ENCODE measurements at places on chromosomes 4 and X. TPM values are rescaled to one million over a fixed set of nuclear protein-coding genes. Genes with fewer than 3 reads are reported as not detected.
A peak's percentile ranks its signal among the peaks of the same experiment; 100 is the strongest.

DNA sequence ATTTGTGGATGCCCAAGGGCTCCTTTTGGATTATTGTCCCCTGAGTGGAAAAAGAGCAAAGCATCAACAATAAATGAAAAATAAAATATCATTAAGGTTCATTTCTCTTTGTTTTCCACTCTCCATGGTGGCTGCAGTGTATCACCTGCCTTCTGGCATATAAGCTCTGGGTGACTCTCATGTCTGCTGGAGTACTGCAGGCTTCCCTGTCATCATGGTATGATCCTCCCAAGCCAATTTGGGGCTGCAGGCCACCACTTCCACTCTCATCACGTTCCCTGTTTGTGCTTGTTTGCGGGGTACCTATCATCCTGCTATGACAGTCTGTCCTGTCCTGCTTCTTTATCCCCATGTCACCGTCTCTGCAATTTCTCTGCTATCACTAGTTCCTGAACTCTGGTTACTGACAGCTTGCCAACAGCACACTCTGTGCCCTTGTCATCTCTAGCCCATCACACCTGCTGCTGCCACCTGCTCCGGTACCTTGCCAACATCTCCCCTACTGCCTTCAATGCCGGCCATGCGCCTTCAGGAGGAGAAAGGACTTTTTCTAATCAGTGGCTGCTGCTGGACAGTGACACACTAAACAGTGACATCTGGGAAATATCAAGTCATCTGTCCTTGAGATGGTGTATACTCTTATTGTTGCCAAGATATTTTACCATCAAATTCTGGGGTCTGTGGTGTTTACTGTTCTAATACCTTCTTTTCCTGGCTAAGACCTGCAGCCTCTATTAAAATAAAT is 23.0 kb upstream of the FGF5 start:
- no peak for DNase-seq

DNA sequence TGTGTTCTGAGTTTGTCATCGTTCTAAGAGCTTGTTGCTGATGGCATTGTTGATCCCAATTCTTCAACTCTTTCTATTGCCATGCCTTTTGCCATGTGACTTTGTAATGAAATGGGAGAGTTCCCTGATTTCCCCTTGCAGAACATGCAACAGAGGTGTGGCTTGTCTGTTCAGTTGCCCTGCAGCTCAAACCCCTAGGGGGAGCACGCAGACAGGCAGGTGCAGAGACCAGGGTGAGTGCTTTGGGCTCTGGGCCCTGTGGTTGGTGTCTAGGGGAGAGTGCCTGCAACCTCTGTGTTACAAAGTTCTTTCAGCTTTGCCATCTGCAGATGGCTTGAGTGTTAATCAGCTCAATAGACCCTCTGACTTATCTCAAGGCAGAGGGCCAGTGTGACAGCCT is 332.7 kb downstream of the MID1IP1 start:
- no peak for DNase-seq

The SCML2 gene
- 1.4 TPM for total RNA-seq

The HERC3 gene
- total RNA-seq, result 46.5 TPM

GRCh38 chr4:10611673-10612072 is 72.9 kb downstream of the CLNK start:
- no peak for DNase-seq

DNA sequence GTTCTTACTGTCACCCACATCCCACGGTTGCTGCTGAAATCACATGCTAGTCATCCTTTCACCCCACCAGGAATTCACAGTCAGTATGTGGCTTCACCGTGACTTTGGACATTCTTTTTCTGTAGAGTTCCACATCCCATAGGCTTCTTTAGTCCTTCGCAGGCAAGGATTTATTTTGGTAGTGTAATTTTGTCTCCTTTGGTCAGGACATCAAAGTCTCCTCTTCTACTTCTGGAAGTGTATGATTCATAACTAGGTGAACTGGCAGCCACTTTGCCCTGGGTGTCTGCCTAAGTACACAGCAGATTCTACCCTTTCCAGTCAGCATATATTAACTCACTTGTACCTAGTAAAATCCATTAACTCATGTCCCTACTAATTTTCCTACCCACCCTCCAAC is 38.3 kb upstream of the MMAA start:
- no peak for DNase-seq

The GLRA2 gene
- total RNA-seq, result 0.22 TPM

GRCh38 chr4:163603257-163603656 is 108.8 kb downstream of the TMA16 start:
- DNase-seq, result no peak

The PSAPL1 gene
- total RNA-seq, result 0.09 TPM

DNA sequence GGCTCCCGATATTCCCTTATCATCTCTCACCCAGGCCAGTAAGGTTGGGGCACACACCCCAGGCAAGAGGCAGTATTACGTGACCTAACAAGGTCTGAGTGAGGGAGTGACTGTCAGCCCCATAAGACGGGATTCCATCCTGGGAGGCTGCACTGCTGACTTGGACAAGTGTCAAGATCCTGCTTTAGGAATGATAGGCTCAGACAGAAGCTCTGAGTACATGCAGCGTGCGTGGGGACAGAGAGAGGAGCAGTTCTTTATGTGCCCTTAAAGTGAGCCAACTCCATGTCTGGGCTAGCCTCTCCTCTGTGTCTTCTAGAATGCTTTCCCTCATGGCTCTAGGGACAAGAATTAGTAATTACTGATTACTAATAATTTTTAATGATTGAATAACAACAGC is 142.2 kb upstream of the PRPS2 start:
- DNase-seq, result no peak

The ZMAT1 gene
- total RNA-seq, result 35.0 TPM

DNA sequence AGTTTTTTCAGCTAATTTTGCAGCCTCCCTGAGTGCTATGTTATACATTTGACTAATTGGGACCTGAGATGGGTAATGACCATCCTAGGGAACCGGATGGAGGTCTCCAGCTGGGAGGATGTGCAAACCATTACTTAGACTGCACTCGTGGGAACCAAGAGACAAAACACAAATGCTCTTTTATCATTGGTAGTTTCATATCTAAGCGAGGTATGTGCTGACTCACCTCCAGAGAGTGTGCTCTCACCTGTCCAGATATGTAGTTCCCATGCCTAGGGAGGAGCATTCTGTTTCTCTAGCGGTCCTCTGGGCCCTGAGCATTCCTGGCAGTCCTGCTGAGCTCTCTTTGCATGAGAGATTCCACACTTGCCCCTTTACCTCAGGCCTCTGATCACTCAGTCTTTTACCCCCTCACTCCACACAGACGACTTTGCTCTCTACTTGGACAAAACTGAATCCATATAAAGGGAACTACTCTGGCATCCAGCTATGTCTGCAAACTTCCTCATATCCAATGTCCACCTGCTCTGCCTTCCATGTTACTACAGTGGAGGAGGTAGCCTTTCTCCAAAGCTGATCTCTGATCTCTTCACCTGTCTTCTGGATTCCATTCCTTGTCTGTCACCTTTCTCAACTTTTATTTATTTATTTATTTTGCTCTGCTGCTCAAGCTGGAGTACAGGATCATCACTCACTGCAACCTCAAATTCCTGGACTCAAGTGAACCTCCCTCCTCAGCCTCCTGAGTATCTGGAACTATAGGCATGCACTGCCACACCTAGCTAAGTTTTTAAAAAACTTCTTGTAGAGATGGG is 88.4 kb downstream of the LRP2BP start:
- no peak for DNase-seq

DNA sequence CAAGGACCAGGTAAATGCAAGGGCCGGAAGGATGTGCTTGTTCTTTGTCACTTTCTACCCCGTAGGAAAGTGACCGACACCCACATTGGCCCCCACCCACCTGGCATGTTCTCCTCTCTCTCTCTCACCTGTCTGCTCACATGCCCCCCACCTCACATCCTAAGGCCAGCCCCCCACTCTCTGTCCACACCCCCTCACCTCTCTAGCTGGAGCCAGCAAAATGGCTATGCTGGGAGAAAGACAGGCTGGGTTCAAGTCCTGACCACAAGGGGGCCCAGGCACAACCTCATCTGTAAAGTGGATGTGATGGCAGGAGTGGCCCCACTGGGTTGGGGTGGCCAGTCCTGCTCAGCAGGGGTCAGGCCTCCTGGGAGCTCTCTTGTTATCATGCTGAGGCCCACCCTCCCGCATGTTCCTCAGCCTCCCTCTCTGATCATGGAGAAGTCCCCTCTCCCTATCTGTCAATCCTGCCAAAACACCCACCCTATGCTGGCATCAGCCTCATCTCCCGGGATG is 1.7 kb upstream of the PPP2R2C start:
- peak; percentile 39 for DNase-seq

DNA sequence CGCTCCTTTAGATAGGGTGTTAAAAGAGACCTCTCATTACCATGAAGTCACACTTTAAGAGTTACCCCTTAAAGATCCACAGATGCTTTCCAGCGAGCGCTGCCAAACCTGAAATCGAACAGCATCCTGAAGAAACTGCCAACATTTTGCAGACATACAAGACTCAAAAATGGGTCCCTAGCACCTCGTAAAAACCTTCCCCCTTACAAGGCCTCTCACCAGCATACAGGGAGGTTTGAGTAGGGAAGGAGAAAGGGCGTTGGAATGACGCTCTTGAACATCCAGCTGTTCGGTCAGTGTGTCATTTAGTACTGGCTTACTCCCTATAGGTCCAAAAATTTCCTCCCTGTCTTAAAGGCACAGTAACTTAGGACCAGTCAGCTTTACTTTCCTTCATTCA is 45.3 kb upstream of the PGRMC1 start:
- no peak for DNase-seq

DNA sequence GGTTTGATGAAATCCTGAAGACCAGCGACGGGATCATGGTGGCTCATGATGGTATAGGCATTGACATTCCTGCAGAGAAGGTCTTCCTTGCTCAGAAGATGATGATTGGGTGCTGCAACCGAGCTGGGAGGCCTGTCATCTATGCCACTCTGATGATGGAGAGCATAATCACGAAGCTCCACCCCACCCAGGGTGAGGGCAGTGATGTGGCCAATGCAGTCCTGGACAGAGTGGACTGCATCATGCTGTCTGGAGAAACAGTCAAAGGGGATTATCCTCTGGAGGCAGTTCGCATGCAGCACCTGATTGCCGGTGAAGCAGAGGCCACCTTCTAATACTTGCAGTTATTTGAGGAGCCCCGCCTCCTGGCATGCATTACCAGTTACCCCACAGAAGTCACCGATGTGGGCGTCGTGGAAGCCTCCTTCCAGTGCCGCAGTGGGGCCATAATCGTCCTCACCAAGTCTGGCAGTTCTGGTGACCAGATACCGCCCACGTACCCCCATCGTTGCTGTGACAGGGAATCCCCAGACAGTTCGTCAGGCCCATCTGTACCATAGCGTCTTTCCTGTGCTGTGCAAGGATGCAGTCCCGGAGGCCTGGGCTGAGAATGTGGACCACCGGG is 140.1 kb downstream of the EDA2R start:
- DNase-seq, result no peak

GRCh38 chrX:12701628-12702027 is 89.6 kb upstream of the PRPS2 start:
- DNase-seq, result no peak

The ANOS1 gene
- 11.5 TPM for total RNA-seq

GRCh38 chrX:69428216-69428615 is 75.9 kb upstream of the NALF2 start:
- no peak for DNase-seq

DNA sequence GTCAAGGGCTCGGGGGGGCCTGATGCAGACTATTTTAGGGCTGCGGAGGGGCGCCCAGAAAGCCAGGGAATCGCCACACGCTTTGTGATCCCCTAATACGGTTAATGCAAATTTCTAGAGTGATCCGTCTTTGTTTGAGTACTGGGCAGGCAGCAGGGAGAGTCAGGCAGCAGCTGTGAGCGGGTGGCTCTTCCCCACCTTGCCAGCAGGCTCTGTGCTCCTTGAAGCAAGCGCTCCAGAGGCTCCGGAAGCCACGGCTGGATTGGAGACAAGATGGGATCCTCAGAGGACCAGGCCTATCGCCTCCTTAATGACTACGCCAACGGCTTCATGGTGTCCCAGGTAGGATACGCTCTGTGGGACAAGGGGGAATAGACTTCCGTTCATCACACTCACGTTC is at the start of gene ASMT:
TSS of gene ASMT (plus strand) at position 133 of the 400 bp plus-strand sequence. CDS start at position 274, 141 bp downstream.
- no peak for DNase-seq

DNA sequence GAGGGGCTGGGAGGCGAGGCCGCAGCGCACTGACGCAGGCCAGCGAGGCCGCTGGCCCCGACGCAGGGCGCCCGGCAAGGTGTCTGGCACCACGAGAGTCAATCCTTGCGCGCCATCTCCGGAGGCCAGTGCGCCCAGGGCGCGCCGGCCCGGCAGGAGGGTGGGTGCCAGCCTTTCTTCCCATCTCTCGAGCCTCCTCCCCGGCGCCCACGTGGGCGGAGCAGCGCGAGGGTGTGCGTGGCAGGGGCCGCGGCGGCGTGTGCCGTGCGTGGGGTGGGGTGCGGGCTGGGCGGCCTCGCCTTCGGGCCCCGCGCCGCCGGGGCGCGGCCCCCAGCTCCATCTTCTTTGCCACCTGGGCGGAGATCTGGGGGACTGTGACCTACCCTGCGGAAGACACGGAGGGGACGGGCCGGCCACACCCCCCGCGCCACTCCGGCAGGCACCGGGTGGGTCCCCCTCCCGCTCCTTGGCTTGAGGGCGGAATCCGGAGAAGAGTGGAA is 877 bp downstream of the JAKMIP1 start:
- peak; percentile 45 for DNase-seq

The PRR32 gene
- total RNA-seq, result not detected

GRCh38 chr4:155889031-155889793 is 14.3 kb upstream of the TDO2 start:
- no peak for DNase-seq

The BCORL1 gene
- total RNA-seq, result 25.1 TPM

The HTN3 gene
- not detected for total RNA-seq

The MAGEE2 gene
- total RNA-seq, result 0.53 TPM

The FAM193A gene
- total RNA-seq, result 47.3 TPM

The APLN gene
- 1.3 TPM for total RNA-seq

GRCh38 chrX:30688641-30689040 is 35.4 kb downstream of the GK start:
- DNase-seq, result no peak

DNA sequence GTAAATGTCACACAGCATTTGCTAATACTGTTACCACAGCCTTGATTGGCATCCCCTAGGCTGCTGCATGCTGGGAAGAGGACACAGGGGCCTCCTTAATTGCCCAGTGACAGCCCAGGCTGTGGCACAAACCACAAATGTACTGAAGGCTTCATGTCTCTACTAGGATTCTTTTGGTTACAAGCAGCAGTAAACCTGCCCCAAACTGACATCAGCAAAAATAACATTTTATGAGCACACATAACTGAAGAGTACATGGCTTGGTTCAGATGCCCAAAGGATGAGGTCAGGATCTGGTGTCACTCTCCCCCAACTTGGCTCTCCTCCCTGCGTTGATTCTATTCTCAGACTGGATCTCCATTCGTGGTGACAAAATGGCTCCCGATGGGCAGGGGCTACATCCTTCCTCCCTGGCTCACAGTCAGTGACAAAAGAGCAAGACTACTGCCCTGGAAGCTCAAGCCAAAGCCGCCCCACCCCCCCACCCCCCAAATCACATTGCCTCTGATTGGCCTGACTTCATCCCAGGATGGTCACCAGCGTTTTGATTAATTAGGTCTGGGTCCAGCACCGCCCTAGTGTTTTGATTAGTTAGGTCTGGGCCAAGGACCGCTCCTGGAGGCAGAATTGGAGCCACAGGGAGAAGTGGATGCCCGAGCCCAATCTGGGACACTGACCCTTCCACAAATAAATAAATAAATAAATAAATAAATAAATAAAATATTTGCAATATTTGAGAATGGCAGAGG is 180.5 kb upstream of the RBPJ start:
- no peak for DNase-seq

Measured in sciatic nerve (tissue), 2 donors.